ENCODE measurements at places on chromosomes 1 and 21.

- no peak for DNase-seq
Observed at GRCh38 chr1:44947063-44947773, 39.2 kb downstream of the EIF2B3 start.

DNA sequence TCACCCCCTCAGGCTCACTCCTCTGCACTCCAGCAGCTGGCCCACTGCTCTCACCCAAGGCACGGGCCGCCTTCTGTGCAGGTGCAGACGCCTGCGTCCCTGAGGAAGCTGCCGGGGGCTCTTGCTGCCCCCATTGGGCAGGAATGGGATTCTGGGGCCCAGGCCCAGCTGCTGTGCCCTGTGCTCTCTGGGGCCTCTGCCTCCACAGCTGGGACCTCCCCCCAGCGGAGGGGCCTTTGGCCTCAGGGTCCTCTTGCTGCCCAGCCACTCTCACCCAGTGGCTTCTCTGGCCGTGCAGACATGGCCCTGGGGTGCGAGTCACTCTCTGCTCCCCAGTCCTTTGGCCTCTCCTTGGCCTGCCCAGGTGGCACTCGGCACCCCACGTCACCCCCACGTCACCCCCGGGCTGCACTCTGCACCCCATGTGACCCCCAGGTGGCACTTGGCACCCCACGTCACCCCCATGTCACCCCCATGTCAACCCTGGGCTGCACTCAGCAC lies 19.1 kb upstream of the LRRC3 start:
- no peak for DNase-seq

DNA sequence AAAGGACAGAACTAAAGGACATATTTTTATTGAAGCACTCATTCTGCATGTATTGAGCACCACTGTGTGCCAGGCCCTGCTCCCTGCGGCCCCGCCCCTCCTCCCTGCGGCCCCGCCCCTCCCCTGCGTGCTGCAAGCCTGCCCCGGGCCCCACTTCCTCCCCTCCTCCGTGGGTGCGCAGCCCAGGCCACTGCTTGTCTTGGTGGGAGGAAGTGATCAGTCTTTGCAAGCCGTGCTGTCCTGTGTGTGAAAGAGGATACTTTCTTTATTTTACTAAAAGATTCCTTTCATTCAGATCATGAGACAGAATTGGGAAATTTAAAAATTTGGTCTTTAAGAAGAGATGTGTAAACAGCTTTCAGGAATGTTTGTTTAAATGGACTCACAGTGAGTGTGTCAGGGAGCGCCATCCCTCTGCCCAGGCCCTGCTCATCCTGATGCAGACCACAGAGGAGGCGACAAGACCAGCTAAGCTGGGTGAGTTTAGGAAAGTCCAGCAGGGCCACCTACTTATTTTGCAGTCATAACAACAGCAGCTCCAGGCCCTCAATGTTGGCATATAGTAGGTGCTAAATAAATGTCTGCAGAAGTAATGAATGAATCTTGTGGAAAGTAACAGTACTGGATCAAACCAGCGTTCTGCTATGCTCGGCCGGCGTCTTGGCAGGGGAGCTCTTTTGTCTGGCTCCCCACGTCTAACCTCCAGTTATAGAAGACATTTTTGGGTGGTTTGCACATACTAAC lies 88.3 kb upstream of the SELENON start:
- DNase-seq = no peak

DNA sequence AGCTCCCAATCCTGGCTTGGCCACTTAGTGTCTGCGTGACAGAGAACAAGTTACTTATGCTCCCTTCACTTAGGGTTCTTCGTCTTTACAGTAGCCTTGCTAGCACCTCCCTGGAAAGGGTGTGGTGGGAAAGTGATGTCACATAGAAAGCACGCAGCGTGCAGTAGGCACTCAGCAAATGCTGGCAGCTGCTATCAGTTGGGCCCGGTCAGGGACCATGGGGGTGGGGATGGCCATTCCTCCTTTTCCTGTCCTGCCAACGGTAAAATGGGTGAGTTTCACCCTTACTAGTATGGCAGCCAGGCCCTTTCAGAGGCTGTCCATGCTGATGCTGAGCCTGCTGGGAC lies 6.2 kb upstream of the KCNA10 start:
- no peak for DNase-seq

DNA sequence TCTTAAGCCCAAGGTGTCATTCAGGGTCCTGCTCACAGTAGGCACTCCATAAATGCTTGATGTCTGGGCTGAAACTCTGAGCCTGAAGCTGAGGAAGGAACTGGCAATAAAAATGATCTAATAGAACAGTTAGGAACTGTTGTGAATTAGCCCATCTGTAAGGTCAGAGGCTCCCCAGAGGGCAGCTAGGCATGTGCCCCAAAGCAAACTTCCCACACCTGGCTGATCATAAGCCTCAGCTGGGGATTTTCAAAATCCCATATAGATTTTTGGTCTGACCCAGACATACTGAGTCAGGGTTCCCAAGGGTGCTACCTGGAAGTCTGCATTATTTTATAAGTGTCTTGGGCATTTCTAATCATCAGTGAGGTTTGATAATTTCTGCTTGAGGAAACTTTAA lies 309.4 kb upstream of the PROX1 start:
- no peak for DNase-seq

DNA sequence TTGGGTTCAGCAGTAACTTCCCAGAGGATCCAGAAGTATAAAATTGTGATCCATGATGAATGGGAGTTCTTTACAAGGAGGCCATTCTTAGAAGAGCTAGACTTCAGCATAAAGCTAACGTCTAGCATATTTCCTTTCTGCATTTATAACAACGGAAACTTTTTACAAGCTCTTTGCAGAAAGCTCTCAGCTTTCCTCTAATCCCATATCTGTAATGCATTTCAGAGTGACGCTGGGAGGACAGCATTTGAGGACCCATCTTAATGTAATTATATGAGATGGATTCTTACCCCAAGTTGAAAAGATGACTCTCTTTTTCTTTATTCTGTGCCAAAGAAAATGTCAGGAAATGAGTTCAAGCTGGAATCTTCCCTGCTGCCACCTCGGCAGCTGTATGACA lies 132.0 kb upstream of the CACHD1 start:
- DNase-seq = no peak
